ENCODE measurements at places on chromosomes 5 and 9. TPM values are rescaled to one million over a fixed set of nuclear protein-coding genes. Genes with fewer than 3 reads are reported as not detected.

DNA sequence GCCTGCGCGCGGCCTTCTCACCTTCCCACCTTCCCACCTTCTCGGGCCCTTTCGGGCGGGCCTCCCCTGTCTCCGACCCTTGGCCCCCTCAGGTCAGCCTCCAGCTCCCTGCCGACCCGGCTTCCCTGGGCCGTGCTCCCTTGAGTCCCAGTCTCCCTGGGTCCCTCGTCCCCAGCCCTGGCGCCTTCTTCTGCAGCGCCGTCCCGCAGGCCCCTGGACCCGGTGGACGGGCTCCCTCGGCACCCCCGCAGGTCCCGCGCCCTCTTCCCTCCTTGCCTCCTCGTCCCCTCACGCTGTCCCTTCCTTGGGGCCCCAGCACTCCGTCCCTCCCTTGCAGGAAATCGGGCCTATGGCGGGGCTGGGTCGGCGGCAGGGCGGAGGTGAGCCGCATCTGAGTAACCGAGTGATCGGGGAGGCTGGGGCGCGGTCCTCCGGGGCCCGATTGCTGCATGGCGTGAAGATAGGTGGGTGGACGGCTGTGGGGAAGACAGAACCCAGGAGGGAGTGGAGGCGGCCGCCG lies 7.6 kb downstream of the ARPC5L start:
- peak; percentile 64 for DNase-seq

The DDX4 gene
- not detected for total RNA-seq

The PCDHGA10 gene
- total RNA-seq: 4.5 TPM

The FOXD1 gene
- total RNA-seq: 0.33 TPM

The GCNT4 gene
- total RNA-seq: 7.9 TPM

The HMHB1 gene
- total RNA-seq: not detected

The EQTN gene
- 1.1 TPM for total RNA-seq
